Liver (tissue), 10 donors: ENCODE measurements at places on chromosomes 16 and 17.
A peak's percentile ranks its signal among the peaks of the same experiment; 100 is the strongest.

- peaks cover 7% of the 10 kb centered on the region for H3K4me1 ChIP-seq
- no peak overlapping the region for H3K4me3 ChIP-seq
- H3K27me3 ChIP-seq, result no peaks in the 10 kb centered on the region
- no peak for DNase-seq
Measured at GRCh38 chr17:19331134-19331533, 31.4 kb downstream of the B9D1 start.

- H3K27ac ChIP-seq, result peak overlapping the region; percentile 65
- H3K4me3 ChIP-seq, result no peak overlapping the region
- H3K36me3 ChIP-seq, result no peaks in the 10 kb centered on the region
- no peaks in the 10 kb centered on the region for H3K27me3 ChIP-seq
Measured at GRCh38 chr16:52496051-52496876, 50.7 kb downstream of the TOX3 start.

DNA sequence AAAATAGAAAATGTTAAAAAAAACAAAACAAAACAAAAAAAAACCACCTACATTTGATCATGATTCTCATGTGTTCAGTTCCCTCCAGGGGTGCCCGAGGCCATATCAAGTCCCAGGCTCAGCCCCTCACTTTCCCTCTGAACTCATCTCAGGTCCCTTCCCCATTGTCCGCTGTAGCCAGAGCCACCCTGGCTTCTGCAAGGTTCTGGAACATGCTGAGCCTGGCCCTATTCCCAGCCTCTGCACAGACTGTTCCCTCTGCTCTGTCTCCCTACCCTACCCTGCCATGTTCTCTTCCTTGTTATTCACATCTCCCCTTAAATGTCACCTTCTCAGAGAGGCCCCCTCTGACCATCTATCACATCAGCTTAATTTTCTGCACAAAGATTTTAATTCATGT, 46.9 kb downstream of the TK2 start:
- peaks cover 13% of the 10 kb centered on the region for H3K4me1 ChIP-seq
- no peak for DNase-seq
- no peaks in the 10 kb centered on the region for H3K36me3 ChIP-seq
- no peaks in the 10 kb centered on the region for H3K27me3 ChIP-seq
- H3K27ac ChIP-seq, result peak overlapping the region; percentile 50
- no peak overlapping the region for H3K4me3 ChIP-seq

GRCh38 chr17:66379544-66379943, 77.1 kb downstream of the PRKCA start:
- no peak overlapping the region for H3K27ac ChIP-seq
- no peaks in the 10 kb centered on the region for H3K4me1 ChIP-seq
- no peaks in the 10 kb centered on the region for H3K27me3 ChIP-seq
- H3K4me3 ChIP-seq, result no peak overlapping the region
- no peaks in the 10 kb centered on the region for H3K36me3 ChIP-seq

DNA sequence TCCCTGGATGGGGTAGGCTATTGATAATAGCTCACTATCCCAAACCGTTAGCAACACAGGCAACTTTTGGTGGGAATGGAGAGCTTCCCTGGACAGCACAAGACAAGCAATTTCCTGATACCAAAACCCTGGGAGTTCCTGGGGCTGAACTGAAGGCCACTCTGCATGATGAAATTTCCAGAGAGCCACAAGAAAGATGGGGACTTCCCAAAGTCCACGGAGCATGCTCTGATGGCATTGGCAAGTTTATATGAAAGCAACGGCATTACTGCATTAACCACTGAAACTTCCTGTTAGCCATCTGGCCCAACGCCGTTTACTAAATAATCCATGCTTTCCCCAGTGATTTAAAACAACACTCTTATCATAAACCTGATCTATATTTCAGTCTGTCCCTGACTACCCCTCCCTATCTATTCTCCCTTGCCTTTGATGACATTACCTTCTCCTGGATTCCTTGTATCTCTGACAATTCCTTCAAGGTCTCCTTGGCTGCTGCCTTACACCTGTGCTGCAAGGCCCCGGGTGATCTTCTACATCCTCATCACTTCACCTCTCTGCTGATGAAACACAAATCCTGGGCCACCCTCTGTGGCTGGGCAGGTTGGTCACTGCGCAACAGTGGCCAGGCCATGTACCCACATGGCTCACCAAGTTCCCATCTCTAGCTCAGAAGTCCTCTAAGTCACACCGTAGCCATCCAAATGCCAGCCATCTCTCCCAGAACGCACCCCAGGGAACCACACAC, 108.5 kb upstream of the RCVRN start:
- DNase-seq, result no peak
- no peaks in the 10 kb centered on the region for H3K27me3 ChIP-seq
- H3K4me3 ChIP-seq, result no peak overlapping the region
- no peak overlapping the region for H3K27ac ChIP-seq
- no peaks in the 10 kb centered on the region for H3K4me1 ChIP-seq
- no peaks in the 10 kb centered on the region for H3K36me3 ChIP-seq

GRCh38 chr17:59506894-59507726, 58.3 kb upstream of the DHX40 start:
- no peak for DNase-seq
- H3K36me3 ChIP-seq, result no peaks in the 10 kb centered on the region
- H3K27ac ChIP-seq, result no peak overlapping the region
- no peak overlapping the region for H3K4me3 ChIP-seq
- no peaks in the 10 kb centered on the region for H3K27me3 ChIP-seq

GRCh38 chr17:68624381-68624780, 23.2 kb upstream of the FAM20A start:
- no peak overlapping the region for H3K4me3 ChIP-seq
- DNase-seq, result no peak
- no peaks in the 10 kb centered on the region for H3K27me3 ChIP-seq
- H3K27ac ChIP-seq, result no peak overlapping the region
- H3K4me1 ChIP-seq, result no peaks in the 10 kb centered on the region

DNA sequence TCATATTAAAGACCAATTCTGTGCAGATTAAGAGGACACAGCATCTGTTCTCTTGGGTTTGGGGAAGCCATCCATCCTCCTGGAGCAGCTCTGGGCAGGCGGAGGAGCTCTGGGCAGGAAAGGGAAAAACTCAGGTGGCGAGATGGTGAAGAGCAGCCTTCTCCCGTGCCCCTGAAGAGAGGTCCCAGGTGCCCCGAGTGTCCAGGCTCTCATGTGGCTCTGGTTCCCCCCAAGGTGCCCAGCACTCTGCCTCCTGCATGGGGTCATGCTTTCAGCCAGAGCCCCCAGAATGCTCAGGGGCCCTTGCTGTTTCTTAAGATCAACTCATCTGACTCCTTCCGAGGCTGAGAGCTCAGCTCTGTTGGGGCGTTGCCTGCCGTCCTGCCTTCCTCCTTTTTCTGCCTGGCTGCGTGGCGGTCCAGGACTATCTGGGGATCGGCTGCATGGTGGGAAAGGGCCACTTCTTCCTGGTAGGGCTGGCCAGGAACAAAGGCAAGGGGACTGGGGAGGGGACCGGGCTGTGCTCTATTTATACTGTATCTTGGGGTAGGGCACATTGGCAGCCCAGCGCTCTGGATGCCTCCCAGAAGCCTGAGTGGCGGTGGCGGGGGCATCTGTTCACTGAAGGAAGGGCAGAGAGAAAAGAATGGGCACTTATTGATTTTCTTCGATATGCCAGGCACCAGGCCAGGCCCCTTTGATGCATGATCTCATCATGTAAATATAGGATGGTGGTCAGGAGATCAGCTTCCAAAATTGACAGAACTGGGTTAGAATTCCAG, 103.2 kb upstream of the SDK2 start:
- H3K4me1 ChIP-seq, result peaks cover 12% of the 10 kb centered on the region
- no peaks in the 10 kb centered on the region for H3K27me3 ChIP-seq
- H3K36me3 ChIP-seq, result no peaks in the 10 kb centered on the region
- no peak overlapping the region for H3K27ac ChIP-seq

- no peaks in the 10 kb centered on the region for H3K36me3 ChIP-seq
- peaks cover 5% of the 10 kb centered on the region for H3K4me1 ChIP-seq
- peak; percentile 93 for DNase-seq
- H3K4me3 ChIP-seq, result peak within 1 kb of the TSS; percentile 87
- H3K27ac ChIP-seq, result peak within 1 kb of the TSS; percentile 97
- no peaks in the 10 kb centered on the region for H3K27me3 ChIP-seq
Measured at GRCh38 chr16:4538350-4539235, at the start of gene CDIP1. Gene CDIP1 (minus strand): TSS chr16:4538773. CDS start chr16:4514130, 24,643 bp downstream.

- no peak for DNase-seq
- no peak overlapping the region for H3K4me3 ChIP-seq
- H3K27ac ChIP-seq, result no peak overlapping the region
- no peaks in the 10 kb centered on the region for H3K36me3 ChIP-seq
Measured at GRCh38 chr16:86496929-86497461, 13.3 kb upstream of the FOXF1 start.

DNA sequence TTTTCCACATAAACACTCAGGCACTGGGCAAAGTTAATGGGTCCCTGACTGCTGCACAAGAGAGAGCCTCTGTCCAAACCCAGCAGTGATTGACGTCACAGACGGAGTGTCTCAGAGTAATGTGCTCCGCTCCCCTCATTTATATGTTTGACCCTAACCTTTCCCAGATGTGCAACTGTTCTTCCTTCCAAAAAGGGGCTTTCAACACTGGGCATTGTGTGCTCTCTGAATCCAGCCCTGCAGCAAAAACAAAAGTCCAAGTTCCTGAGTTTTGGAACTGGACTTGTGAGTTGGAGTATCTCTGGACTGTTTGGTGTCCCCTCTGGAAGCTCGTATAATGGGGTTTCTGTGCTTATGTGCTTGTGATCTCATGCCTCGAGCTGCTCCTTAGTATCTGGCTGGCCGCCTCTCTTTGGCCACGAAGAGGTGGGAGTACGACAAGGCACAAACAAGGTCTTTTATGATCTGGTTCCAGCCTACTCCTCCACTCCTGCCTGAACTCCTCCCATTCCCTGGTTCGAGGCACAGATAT, 76.4 kb upstream of the SMIM36 start:
- no peak overlapping the region for H3K27ac ChIP-seq
- no peak for DNase-seq
- H3K27me3 ChIP-seq, result no peaks in the 10 kb centered on the region
- no peaks in the 10 kb centered on the region for H3K36me3 ChIP-seq
- H3K4me3 ChIP-seq, result no peak overlapping the region

DNA sequence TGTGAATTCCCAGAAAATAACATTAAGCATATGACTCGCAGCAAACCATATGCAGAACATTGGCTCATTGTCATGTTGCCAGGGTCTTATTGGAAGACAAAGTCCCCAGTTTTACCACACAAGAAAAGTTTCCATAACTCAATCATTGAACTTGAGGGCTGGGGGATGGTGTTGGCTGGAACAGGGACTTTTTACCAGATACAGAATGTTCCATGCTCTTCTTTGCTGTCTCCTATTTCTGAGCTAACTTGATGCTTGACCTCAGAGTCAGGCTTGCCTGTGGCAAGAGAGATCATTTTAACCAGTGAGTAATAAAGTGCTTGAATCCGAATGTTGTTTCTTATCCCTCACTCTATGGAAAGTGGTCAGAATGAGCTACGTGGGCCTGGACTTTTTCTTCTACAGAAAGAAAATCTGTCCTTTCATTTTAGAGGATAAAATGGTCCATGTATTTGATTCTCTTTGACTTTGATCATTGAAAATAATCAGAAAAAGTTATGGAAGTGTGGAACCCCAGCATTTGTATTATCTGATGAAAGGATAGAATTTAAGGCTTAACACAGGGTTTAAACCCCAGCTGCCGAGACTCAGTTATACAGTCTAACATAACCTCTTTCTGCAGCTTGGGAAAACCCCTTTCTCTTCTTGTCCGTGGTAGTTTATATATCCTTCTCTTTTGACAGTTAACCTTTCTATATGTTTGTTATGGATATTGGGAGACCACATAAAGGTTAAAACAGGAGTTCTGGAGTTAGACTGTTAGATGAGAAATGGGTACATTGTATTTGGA, 67.0 kb downstream of the TUBD1 start:
- no peaks in the 10 kb centered on the region for H3K27me3 ChIP-seq
- H3K4me1 ChIP-seq, result peaks cover 13% of the 10 kb centered on the region
- DNase-seq, result no peak
- H3K27ac ChIP-seq, result peak overlapping the region; percentile 42

GRCh38 chr17:44083250-44083849, 12.8 kb downstream of the G6PC3 start:
- H3K4me3 ChIP-seq, result no peak overlapping the region
- no peak for DNase-seq
- H3K27me3 ChIP-seq, result no peaks in the 10 kb centered on the region
- H3K4me1 ChIP-seq, result no peaks in the 10 kb centered on the region
- H3K36me3 ChIP-seq, result peaks cover 9% of the 10 kb centered on the region

GRCh38 chr16:70715860-70716357, 30.1 kb upstream of the MTSS2 start:
- peak overlapping the region; percentile 71 for H3K27ac ChIP-seq
- no peaks in the 10 kb centered on the region for H3K27me3 ChIP-seq
- H3K4me3 ChIP-seq, result no peak overlapping the region
- DNase-seq, result no peak

- H3K4me1 ChIP-seq, result no peaks in the 10 kb centered on the region
- H3K27ac ChIP-seq, result no peak overlapping the region
- DNase-seq, result no peak
Measured at GRCh38 chr17:40516581-40517285, 15.3 kb upstream of the TNS4 start.

GRCh38 chr17:58383892-58384462, 32.0 kb upstream of the SUPT4H1 start:
- H3K36me3 ChIP-seq, result no peaks in the 10 kb centered on the region
- no peak for DNase-seq
- no peak overlapping the region for H3K4me3 ChIP-seq
- H3K4me1 ChIP-seq, result peaks cover 22% of the 10 kb centered on the region
- no peaks in the 10 kb centered on the region for H3K27me3 ChIP-seq

- peak overlapping the region; percentile 93 for H3K4me3 ChIP-seq
- H3K4me1 ChIP-seq, result peaks cover 38% of the 10 kb centered on the region
- no peak for DNase-seq
- H3K36me3 ChIP-seq, result no peaks in the 10 kb centered on the region
- H3K27ac ChIP-seq, result peak overlapping the region; percentile 96
- no peaks in the 10 kb centered on the region for H3K27me3 ChIP-seq
Measured at GRCh38 chr16:66933776-66934137, 445 bp downstream of the CIAO2B start.

DNA sequence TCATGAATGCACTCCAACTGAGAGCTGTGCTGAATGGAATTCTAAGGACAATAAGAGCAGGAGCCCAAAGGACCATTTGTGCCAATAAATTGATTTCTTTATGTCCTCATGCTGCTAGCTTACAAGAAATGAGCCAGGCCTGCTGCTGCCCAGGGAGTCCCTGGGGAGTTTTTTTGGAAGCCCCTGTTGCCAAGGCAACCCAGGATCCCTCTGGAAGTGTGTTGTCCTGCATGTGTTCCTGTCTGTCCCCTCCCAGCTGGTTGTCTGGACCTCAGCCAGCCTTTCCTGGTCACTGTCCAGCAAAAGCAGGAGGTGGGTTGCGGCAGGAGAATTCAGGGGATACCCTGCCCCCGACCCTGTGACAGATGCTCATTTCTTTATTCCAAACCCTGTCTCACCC, 51.0 kb upstream of the GPRC5B start:
- H3K36me3 ChIP-seq, result no peaks in the 10 kb centered on the region
- no peaks in the 10 kb centered on the region for H3K4me1 ChIP-seq
- no peak overlapping the region for H3K4me3 ChIP-seq
- no peaks in the 10 kb centered on the region for H3K27me3 ChIP-seq
- no peak for DNase-seq

- no peak for DNase-seq
- peaks cover 10% of the 10 kb centered on the region for H3K36me3 ChIP-seq
- H3K4me3 ChIP-seq, result no peak overlapping the region
- H3K27ac ChIP-seq, result no peak overlapping the region
- no peaks in the 10 kb centered on the region for H3K27me3 ChIP-seq
- no peaks in the 10 kb centered on the region for H3K4me1 ChIP-seq
Measured at GRCh38 chr17:46025510-46026165, 26.6 kb downstream of the STH start.
